Choroid plexus epithelial cell (primary cell): ENCODE measurements at places on chromosomes 12 and 14.

DNA sequence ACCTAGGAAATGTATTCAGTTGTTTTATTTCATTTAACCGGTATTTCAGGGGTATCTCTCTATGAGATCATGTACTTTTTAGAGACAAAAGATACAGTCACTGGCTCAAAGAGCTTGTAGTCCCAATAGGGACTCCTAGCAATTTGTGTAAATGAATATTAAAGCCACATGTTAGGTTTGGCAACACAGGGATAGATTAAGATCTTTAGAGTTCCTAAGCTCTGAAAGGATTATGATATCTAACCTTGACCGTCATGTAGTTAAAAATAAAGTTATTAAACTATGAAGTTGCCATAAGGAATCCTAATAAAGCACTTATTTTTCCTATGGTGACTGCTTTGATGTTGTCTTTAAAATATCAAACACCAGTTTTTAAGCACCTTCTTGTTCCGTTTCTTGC is 100.4 kb upstream of the FGD4 start:
- DNase-seq, result no peak

DNA sequence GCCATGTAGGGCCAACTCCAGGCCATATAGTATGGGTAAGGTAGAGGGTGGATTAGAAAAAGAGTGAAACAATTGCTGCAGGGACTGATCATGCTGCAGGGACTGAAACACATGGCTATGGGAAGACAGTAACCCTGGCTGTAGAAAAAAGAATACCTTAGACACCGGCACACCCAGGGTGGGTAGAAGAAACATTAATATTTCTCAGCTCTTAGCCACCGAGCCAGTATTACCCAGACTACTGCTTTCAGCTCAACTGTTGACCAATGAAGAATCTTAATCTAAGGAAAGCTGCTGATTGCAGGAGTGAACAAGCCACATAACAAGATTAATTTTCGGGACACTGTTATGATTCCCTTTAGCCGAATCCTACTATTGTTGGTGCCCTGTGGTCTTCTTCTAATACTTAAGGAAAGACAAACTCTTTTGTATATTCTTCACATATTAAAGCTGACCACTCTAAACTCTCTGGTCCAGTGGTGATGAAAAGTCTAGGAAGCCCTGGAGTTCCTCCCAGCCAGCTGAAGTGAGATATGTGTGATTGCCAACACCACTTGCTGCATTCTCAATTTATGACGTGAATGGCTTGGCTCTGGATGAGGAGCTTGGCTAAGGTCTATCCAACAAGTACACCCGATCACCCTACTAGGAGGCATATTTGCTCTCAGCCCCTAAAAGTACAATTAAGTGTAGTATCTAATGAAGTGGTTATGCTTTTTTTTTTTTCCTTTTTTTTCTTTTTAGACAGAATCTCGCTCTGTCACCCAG is 69.2 kb downstream of the NOVA1 start:
- DNase-seq, result no peak

- no peak for DNase-seq
These were observed 10.1 kb downstream of the IL23A start for GRCh38 chr12:56348776-56349175.

- peak; percentile 36 for DNase-seq
These were observed 153.1 kb upstream of the DCN start for GRCh38 chr12:91335699-91336098.

GRCh38 chr12:52214421-52214802 is 18.6 kb upstream of the KRT7 start:
- no peak for DNase-seq

DNA sequence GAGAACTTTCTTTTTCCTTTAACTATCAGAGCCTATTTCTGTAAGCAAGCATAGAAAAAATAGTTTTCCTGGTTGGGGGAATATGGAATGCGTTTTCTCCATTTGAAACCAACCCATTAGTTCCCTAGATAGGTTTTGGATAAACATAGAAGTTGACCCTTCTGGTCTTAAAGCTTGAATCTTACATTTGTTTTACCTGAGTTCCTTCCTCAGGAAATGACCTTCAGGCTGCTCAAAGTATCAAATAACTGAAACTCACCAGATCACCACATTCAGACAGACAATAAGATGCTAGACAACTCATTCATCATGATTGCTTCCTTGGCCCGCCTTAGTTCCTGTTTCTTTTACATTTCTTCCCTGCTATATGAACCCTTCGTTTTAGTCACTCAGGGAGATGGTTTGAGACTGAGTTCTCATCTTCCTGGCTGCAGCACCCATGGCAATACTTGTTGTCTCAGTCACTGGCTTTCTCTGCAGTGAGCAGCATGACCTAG is 52.2 kb downstream of the LRP6 start:
- peak; percentile 67 for DNase-seq

DNA sequence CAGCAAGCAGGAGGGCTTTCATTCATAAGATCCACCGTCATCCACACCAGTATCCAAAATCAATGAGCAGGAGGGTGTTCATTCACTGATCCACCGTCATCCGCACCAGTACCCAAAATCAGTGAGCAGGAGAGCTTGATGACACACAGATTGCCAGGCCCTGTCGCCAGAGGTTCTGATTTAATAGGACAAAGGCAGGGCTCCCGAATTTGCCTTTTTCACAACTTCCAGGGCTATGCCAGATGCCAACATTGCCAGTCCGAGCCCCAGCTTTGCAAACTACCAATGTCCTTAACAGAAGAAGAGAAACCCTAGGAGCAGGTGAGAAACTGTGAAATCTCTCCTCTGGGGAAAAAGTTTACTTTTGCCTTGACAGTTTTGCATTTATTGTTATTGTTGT is 115.0 kb downstream of the SLC15A4 start:
- DNase-seq, result no peak

DNA sequence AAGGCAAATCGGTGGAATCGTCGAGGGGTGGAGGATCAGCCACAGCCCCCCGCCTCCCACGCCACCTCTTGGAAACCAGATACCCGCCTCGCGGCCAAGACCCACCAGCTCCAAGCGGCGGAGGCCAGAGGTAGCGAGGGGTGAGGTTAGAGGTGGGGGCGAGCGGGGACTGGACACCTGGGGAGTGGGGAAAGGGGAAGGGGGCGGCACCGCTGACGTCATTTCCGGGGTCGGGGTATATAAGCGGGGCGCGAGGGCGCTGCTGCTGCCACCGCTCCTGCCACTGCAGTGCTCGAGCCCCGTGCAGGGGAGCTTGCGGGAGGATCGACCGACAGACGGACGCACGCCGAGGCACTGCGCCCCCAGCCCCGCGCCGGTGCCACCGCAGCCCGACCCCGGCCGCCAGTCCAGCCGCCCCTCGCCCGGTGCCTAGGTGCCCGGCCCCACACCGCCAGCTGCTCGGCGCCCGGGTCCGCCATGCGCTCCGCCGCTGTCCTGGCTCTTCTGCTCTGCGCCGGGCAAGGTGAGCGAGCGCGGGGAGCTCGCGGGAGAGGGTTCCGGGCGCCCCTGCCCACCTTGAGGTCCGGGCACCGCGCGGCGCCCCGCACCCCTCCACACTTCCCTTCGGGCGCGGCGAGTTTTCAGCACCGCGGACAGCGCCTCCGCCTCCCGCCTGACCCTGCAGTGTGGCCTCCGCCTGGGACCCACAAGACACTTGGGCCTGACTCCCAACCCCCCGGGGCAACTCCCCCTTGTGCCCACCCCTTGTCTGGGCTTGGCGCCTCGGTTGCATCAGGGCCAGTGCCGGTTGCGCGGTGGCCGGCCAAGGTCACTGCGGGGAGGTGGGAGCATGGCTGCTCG is at the start of gene CHGA:
Gene CHGA, plus strand, starts transcription at position 268 of the 861 bp plus-strand sequence. Its CDS starts 210 bp downstream, at position 478.
- DNase-seq, result peak; percentile 48

DNA sequence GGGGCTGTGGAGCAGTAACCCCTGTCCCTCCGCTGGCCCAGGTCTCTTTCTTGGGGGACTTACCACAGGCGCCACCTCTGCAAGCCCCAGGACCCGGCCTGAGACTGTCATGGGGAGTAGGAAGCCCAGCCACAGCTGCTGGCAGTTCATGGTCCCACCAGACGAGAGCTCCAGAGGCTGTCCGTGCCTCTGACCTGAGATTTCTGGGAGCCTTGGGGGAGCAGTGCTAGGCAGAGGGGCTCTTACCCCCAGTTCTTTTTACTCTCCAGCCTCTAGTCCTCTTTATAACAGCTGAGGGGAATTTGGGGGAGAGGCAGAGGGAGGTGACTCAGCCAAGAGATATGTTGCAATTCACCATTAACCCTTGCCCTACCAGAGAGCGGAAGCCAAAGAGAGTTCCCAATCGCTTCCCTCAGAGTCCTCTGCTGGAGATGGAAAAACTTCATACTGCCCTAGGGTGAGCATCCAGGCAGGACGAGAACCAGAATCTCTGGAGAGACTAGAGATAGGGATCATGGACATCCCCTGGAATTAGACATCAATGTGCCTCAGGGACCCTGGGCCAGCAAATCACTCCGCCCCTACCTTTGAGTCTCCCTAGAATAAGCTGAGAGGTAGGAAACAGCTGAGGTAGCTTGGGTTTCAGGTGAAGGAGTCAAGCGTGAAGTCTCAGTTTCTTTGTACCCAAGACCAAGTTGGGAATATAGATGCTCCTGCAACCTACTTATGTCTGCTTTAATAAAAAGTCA is at the start of gene MMP19:
Gene MMP19, minus strand, starts transcription at position 256 of the 749 bp plus-strand sequence. Its CDS starts 106 bp downstream, at position 150.
- peak; percentile 82 for DNase-seq
